ENCODE measurements at places on chromosomes 1 and 21. TPM values are rescaled to one million over a fixed set of nuclear protein-coding genes. Genes with fewer than 3 reads are reported as not detected.

Gene ATP6V1G3
- not detected for total RNA-seq

Gene SLAMF9
- not detected for total RNA-seq

Gene PTGS2
- 24.1 TPM for total RNA-seq

Gene SFN
- 0.42 TPM for total RNA-seq

Gene ACTL8
- total RNA-seq = not detected

Gene ENSA
- total RNA-seq = 155 TPM

Gene AIRE
- 0.11 TPM for total RNA-seq

Gene TMEM54
- total RNA-seq = 23.6 TPM

Gene CELA3A
- total RNA-seq = not detected
